ENCODE measurements at places on chromosomes 11 and 22. TPM values are rescaled to one million over a fixed set of nuclear protein-coding genes. Genes with fewer than 3 reads are reported as not detected.

DNA sequence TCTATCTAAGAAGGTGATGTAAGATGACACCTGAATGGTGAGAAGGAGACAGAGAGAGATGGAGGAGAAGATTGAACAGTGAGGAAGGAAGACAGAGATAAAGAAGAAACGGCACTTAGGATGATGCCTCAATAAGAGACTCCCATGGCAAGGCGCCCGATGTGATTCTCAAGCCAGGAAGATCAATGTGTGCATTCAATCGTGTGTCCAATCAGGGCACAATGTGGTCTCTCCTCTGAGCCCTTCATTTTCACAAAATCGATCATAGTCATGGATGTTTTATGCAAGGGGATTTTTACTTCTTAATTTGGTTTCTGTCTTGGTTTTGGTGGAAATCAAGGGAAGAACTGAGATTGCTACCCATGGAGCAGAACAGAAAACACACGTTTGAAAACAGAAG, 19.9 kb upstream of the TMPRSS13 start:
- no peak for DNase-seq
- H3K27me3 ChIP-seq = peaks cover 9% of the 10 kb centered on the region
- no peak overlapping the region for H3K27ac ChIP-seq
- no peak overlapping the region for H3K4me3 ChIP-seq

GRCh38 chr11:88175569-88176075, 379 bp upstream of the RAB38 start:
- no peaks in the 10 kb centered on the region for H3K27me3 ChIP-seq
- H3K27ac ChIP-seq = no peak overlapping the region
- peaks cover 2% of the 10 kb centered on the region for H3K4me1 ChIP-seq
- no peak overlapping the region for H3K4me3 ChIP-seq
- peak; percentile 7 for DNase-seq

- no peaks in the 10 kb centered on the region for H3K36me3 ChIP-seq
- H3K4me3 ChIP-seq = no peak overlapping the region
Observed at GRCh38 chr22:20959578-20960461, 7.2 kb upstream of the AIFM3 start.

MAPK8IP2 gene
- polyA plus RNA-seq = 0.22 TPM

DNA sequence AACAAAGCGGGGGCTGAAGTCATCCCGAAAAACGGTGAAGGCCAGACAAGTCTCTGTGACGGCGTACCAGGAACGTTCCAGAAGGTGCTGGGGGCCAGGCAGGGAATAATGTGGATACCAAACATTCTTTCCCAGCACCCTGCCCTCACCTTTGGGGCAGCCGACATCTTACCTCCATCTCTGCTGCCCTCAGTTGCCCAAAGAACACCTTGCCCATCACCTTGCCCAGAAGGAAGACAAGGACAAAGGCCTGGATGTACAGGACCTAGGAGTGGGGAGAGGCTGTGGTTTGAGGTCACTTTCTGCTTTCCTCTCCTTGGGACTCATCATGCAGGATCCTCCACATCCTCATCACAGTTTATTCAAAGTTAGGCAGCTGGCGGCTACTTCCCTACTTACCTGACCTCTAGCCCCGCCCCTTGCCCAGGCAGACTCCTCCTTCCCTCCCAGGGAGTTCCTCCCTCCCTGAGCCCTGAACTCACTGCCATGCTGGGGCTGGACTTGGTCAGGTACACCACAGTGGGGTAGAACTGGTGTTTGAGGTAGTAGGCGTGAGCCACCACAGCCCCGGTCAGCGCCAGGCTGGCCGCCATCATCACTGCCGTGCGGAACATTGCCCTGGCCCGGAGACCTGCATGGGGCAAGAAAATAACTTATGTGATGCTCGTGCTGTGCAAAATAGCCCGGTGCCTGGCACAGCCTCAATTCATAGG, 1.2 kb downstream of the SYVN1 start:
- peak overlapping the region; percentile 99 for H3K27ac ChIP-seq
- H3K4me3 ChIP-seq = peak overlapping the region; percentile 63
- peaks cover 45% of the 10 kb centered on the region for H3K36me3 ChIP-seq
- H3K4me1 ChIP-seq = peaks cover 6% of the 10 kb centered on the region

GRCh38 chr22:29380856-29381255, 7.5 kb downstream of the AP1B1 start:
- DNase-seq = no peak
- H3K4me3 ChIP-seq = no peak overlapping the region
- H3K4me1 ChIP-seq = no peaks in the 10 kb centered on the region
- H3K27me3 ChIP-seq = no peaks in the 10 kb centered on the region
- no peak overlapping the region for H3K27ac ChIP-seq

GRCh38 chr22:49853981-49854831, 562 bp downstream of the ZBED4 start:
- H3K27ac ChIP-seq = peak overlapping the region; percentile 64
- H3K4me3 ChIP-seq = peak overlapping the region; percentile 78
- H3K4me1 ChIP-seq = peaks cover 6% of the 10 kb centered on the region
- peaks cover 17% of the 10 kb centered on the region for H3K27me3 ChIP-seq
- DNase-seq = peak; percentile 17

TSKU gene
- 28.7 TPM for polyA plus RNA-seq

- no peaks in the 10 kb centered on the region for H3K27me3 ChIP-seq
- no peaks in the 10 kb centered on the region for H3K36me3 ChIP-seq
- no peak overlapping the region for H3K4me3 ChIP-seq
- peak; percentile 54 for DNase-seq
Observed at GRCh38 chr11:96112192-96113128, 188.6 kb upstream of the MTMR2 start.

- no peaks in the 10 kb centered on the region for H3K27me3 ChIP-seq
- no peak overlapping the region for H3K27ac ChIP-seq
- peaks cover 3% of the 10 kb centered on the region for H3K4me1 ChIP-seq
- DNase-seq = no peak
- H3K36me3 ChIP-seq = no peaks in the 10 kb centered on the region
- no peak overlapping the region for H3K4me3 ChIP-seq
Observed at GRCh38 chr11:69560141-69560790, 78.8 kb downstream of the LINC01488 start.

- peaks cover 2% of the 10 kb centered on the region for H3K36me3 ChIP-seq
- no peak overlapping the region for H3K27ac ChIP-seq
- no peaks in the 10 kb centered on the region for H3K27me3 ChIP-seq
Observed at GRCh38 chr11:45852712-45853101, 5.4 kb downstream of the CRY2 start.

GRCh38 chr11:95977534-95978174, 53.7 kb upstream of the MTMR2 start:
- peaks cover 18% of the 10 kb centered on the region for H3K36me3 ChIP-seq
- H3K4me1 ChIP-seq = peaks cover 1% of the 10 kb centered on the region
- H3K27me3 ChIP-seq = no peaks in the 10 kb centered on the region

DNA sequence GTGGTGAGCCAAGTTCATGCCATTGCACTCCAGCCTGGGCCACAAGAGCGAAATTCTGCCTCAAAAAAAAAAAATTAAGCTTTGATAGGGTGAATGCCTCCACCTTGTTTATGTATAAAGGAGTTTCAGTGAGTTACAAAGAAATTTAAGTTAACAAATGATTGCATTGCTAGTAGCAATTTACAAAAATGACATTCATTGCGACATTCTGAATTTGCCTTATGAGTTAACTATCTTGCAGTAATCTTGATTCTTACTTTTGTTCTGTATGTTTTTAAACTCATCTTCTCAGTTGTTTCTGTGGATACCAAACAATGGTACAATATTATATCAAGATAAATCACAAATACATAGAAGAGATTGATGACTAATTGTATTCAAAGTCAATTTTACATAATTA, 207.0 kb downstream of the DDX10 start:
- no peaks in the 10 kb centered on the region for H3K27me3 ChIP-seq
- H3K4me3 ChIP-seq = no peak overlapping the region
- DNase-seq = no peak
- peaks cover 4% of the 10 kb centered on the region for H3K4me1 ChIP-seq
- peak overlapping the region; percentile 85 for H3K27ac ChIP-seq

SBF1 gene
- 33.2 TPM for polyA plus RNA-seq

DNA sequence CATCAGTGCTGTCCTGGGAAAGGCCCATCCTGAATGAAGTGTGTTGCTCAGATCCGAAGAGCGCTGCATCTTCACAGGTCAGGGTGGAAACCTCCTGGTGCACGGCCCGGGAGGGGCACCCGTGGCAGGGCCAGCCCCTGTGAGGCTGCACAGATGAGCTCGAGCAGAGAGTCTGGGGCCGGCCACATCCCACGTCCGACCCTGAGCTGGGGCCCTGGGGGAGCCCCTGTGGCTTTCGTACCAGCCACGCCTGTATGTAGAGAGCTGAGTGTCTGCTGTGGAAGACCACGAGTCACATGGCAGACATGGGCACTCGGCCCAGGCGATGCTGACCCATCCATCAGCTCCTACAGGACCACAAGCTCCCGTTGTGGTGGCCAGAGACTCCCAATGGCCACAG, 24.9 kb upstream of the SEPTIN5 start:
- DNase-seq = no peak
- no peak overlapping the region for H3K27ac ChIP-seq
- no peak overlapping the region for H3K4me3 ChIP-seq
- peaks cover 30% of the 10 kb centered on the region for H3K27me3 ChIP-seq
- no peaks in the 10 kb centered on the region for H3K36me3 ChIP-seq

HBG2 gene
- polyA plus RNA-seq = 1.7 TPM

- no peaks in the 10 kb centered on the region for H3K36me3 ChIP-seq
- no peaks in the 10 kb centered on the region for H3K27me3 ChIP-seq
- peak overlapping the region; percentile 41 for H3K27ac ChIP-seq
- DNase-seq = peak; percentile 84
Observed at GRCh38 chr11:75966537-75967287, 151.7 kb downstream of the UVRAG start.

Measured in IMR-90 (cell line).